Naive thymus-derived CD8-positive, alpha-beta T cell (primary cell): ENCODE measurements at places on chromosomes 16 and 17.

GRCh38 chr16:67406111-67406971, 9.9 kb downstream of the ZDHHC1 start:
- no peak for DNase-seq

GRCh38 chr16:86018487-86018886, 119.5 kb downstream of the IRF8 start:
- DNase-seq = no peak

DNA sequence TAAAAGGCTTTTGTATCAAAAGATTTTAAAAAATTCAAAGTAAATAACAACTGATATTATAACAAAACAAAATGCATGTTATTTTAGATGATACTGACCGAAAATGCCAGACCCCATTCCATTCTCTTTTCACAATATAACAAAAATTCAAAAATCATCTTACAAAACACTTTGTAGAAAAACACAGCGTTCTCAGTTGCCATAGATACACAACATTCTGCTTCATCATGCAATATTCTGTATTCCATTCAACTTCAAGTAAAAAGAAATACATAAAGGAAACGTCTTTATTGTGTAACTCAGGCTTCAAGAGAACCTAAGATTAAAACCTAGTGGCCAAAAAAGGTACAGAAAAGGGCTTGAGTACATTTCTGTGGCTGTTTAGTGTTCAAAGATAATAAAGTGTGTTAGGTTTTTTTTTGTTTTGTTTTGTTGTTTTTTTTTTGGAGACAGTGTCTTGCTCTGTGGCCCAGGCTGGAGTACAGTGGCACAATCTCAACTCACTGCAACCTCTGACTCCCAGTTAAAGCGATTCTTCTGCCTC, 250.5 kb downstream of the CEP112 start:
- no peak for DNase-seq

DNA sequence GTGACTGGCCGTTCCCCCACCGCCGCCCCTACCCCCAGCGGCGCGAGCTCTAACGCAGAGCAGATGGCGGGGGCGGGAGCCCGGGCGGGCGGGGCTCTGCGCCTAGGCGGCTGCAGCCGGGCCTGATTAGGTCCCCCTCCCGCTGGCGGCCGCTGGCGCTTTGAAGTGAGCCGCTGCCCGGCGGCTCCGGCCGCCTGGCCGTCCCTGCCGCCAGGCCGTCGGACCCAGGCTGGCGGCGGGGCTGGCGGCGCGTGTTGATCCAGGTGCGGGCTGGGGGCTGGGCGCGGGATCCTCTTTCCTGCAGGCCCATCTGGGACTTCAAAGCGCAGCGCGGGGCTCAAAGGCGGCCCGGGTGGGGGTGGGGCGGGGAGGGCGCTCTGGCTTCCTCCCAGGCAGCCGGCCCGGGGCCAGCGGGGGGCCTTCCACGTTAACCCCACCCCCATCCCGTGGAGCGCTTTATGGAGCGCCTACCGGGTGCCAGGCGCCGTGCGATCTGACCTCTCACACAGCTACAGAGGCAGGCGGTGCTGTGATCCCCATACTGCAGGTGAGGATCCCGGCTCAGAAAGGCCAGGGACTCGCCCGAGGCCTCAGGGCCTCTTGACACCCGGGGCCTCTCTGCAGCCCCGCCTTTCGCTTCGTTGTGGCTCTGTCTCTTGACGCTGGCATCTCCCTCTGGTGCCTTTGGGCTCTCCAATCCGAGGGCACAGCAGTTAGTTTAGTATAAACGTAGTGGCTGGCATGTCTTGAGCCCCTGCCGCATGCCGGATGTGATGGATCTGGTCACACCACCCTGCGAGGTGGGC, 80.0 kb upstream of the NKD1 start:
- DNase-seq = no peak

DNA sequence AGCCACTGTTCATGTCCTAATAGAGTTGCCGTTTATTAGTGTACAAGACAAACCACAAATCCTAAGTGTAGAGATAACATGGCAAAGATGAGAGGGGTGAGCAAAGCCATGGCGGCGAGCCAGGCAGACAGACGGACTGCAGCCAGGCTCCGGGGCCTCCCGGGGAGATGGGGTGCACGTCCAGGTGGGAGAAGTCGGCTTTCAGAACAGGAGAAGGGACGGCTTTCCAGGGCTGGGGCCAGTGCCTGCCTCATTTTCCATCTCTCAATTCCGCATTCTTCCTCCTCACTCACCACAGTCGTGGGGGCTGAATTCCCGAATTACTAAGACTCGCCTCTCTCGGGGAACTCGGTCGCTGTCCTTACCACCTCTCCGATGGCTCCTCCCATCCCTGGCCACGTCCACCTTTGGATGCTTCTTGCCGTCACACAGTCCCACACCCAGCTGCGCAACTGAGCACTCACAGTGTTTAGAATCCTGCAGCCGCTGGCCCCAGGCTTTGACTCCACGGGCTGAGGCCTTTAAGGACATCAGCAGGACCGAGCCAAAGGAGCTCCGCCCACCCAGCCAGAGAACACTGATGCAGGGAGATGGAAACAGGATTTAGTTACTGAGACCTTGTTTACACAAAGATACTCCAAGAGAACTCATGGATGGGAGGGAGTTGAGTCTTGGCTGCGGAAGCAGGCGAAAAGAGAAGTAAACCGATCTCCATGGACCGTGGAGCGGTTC, 59.7 kb downstream of the RNF112 start:
- DNase-seq = no peak

GRCh38 chr16:85859818-85860125, 39.2 kb upstream of the IRF8 start:
- DNase-seq = no peak

DNA sequence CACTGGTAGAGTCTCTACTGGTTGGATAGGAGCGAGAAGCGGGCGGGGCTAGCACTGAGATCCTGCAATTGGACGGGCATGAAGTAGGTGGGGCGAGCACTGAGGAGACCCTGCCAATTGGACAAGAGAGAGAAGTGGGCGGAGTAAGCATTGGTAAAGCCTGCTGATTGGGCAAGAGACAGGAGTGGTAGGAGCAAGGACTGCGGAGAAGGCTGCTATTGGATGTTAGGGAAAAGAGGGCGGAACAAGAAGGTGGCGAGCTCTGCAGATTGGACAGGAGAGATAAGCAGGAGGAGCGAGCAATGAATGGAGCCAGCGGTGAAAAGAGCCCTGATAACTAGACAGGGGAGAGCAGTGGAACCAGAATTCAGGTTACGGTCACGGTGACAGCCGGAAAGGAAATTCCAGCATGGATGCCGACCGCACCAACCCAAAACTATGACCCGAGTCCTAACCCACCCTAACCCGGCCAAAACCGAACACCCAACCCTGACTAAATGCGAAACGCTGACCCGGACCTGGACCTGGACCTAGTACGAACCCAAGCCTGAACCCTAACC, 4.8 kb downstream of the SCGB1C2 start:
- peak; percentile 25 for DNase-seq

- DNase-seq = no peak
Observed at GRCh38 chr17:49585422-49586027, 9.9 kb downstream of the NXPH3 start.

GRCh38 chr17:82375359-82376041, 3.9 kb downstream of the UTS2R start:
- DNase-seq = no peak

GRCh38 chr16:89266521-89267134, 49.1 kb downstream of the ZNF778 start:
- no peak for DNase-seq

GRCh38 chr17:1055751-1056645, 59.1 kb downstream of the TIMM22 start:
- DNase-seq = peak; percentile 23

DNA sequence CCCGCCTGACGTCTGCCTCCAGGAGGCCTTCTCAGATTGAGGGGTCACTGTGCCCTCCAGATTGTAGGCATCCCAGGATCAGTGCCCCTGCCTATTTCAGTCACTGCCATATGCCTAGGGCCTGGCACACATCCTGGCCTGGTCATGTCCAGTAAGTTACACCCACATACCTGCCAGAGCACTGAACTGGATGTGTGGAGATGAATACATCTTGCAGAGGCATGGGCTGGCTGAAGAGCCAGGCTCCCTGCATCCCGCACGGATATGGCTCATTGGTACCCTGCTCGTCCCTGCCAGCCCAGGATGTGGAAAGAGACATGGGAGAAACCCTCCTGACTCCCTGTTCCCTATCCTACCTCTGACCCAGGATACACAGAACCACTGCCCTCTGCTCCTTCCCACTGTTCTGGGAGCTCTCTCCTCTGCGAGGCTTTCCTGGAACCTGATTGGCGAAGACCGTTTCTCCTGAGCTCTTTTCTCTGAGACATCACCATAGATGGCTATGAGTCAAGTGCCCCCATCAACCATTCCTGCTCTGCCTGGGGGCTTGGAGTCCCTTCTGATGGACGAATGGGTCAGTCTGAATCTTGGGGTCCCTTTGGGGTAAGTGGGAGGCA, 40.0 kb upstream of the TAC4 start:
- DNase-seq = no peak

GRCh38 chr17:40325156-40326013, 16.4 kb downstream of the RARA start:
- DNase-seq = no peak

GRCh38 chr16:50195276-50195675, 42.2 kb downstream of the TENT4B start:
- DNase-seq = no peak

- DNase-seq = no peak
Observed at GRCh38 chr17:41583137-41584127, 3.3 kb downstream of the KRT14 start.

GRCh38 chr16:14963281-14964173, 11.3 kb upstream of the PDXDC1 start:
- DNase-seq = no peak

DNA sequence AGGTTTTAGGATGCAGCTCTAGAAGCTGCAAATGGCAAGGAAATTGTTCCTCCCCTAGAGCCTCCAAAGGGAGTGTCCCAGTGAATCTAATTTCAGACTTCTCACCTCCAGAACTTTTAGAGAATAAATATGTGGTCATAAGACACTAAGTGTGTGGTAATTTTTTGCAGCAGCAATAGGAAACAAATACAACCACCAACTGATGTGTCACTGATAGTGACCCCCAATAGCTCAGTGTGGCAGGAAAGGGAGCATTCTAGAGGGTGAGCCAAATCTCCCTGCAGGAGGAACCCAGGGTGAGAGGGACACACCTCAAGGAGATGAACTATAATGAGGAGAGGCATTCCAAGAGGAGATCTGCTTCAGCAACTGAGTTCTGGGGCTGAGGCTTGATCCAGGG, 4.1 kb downstream of the CCL4L2 start:
- DNase-seq = no peak

GRCh38 chr16:81095653-81095952, 592 bp downstream of the GCSH start:
- DNase-seq = no peak

DNA sequence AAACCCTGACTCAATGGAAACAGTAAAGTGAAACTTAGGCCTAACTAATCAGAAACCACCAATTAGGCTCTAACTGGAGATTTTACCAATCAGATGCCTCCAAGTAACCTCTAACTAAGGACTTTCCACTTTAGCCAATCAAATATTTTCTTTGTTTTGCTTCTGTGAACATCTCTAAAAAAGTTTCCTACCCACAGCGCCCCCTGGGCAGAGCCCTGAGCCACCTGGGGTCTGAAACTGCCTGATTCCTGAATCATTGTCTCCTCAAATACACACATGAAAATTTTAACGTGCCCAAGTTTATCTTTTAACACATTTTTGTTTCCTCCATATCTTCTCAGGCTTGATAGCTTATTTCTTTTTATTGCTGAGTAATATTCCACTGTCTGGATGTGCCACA, 19.0 kb downstream of the ADAD2 start:
- DNase-seq = no peak

DNA sequence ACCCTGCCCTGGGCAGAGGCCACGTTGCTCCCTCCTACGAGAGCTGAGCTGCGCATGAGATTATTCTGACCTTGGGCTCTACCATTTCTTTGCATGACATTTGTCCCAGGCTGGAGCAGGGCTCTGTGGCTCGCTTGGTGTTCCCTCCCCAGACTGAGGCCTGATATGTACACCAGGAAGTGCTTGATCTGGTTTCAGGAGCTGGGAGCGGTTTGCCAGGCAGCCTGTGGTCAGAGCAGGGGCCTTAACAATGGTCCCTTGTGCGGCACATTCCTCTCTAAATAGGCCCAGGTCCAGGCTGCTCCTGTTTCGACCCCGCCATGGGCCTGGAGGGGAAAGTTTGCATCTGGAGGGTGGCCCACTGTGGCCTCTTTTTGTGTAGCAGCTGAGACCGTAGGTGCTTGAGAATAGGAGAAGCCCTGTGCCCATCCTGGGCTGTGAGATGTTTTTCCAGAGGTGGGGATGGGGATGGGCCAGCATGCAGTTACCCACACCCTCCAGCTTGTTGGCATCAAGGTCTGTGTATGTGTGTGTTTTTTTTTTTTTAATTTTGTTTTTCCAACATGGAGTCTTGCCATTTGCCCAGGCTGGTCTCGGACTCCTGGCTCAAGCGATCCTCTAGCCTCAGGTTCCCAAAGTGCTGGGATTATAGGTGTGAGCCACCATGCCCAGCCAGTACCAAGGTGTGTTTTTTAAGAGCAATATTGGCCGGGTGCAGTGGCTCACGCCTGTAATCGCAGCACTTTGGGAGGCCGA, 253.9 kb downstream of the SEC14L1 start:
- DNase-seq = no peak

- DNase-seq = no peak
Observed at GRCh38 chr17:68459037-68459639, 1.8 kb upstream of the WIPI1 start.

GRCh38 chr17:75698659-75699058, 22.6 kb upstream of the ITGB4 start:
- DNase-seq = no peak

GRCh38 chr16:88429387-88430184, 23.5 kb upstream of the ZFPM1 start:
- DNase-seq = no peak

DNA sequence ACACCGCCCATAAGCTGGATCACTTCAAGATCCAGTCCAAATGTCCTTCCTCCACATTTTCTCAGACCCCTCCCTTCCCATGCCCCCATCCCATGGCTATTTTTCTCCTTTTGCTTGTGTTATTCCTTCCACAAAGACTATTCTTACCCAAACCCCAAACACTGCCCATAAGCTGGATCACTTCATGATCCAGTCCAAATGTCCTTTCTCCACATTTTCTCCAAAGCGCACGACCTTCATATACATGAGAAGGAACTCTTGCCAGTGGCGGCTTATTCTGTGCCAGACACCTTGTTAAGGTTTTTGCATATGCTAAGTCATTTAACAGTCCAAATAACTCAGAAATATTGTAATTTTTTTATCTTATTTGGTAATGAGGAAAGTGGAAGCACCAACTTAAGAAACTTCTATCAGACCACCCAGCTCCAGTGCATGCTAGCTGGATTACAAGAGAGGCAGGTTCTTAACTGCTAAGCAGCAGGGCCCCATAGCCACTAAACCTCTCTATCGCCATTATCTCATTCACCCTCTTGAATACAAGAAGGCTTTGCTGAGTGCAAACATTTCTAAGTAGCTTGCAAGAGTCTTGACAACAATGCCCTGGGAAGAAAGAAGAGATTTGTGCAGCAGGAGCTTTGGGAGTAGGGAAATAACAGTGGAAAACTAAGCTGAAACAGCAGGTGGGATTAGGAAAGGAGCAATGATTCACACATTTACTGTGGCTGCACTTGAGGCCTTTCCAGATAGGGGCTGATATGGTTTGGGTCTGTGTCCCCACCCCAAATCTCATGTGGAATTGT, 428.2 kb upstream of the MAF start:
- DNase-seq = no peak

- no peak for DNase-seq
Observed at GRCh38 chr17:78661093-78661770, 84.0 kb upstream of the DNAH17 start.

- no peak for DNase-seq
Observed at GRCh38 chr16:11429823-11430222, 84.6 kb downstream of the RMI2 start.

GRCh38 chr16:16029431-16030011, 80.1 kb downstream of the ABCC1 start:
- DNase-seq = no peak

GRCh38 chr17:16977932-16978331, 6.0 kb upstream of the TNFRSF13B start:
- no peak for DNase-seq
